ENCODE measurements at places on chromosomes 2 and 18.

GRCh38 chr18:74478880-74479279 is 17.3 kb upstream of the CNDP2 start:
- DNase-seq, result no peak

GRCh38 chr2:89833780-89834117 is 1142.3 kb downstream of the RPIA start:
- no peak for DNase-seq

GRCh38 chr2:64629329-64629781 is 24.4 kb downstream of the SERTAD2 start:
- DNase-seq, result no peak

DNA sequence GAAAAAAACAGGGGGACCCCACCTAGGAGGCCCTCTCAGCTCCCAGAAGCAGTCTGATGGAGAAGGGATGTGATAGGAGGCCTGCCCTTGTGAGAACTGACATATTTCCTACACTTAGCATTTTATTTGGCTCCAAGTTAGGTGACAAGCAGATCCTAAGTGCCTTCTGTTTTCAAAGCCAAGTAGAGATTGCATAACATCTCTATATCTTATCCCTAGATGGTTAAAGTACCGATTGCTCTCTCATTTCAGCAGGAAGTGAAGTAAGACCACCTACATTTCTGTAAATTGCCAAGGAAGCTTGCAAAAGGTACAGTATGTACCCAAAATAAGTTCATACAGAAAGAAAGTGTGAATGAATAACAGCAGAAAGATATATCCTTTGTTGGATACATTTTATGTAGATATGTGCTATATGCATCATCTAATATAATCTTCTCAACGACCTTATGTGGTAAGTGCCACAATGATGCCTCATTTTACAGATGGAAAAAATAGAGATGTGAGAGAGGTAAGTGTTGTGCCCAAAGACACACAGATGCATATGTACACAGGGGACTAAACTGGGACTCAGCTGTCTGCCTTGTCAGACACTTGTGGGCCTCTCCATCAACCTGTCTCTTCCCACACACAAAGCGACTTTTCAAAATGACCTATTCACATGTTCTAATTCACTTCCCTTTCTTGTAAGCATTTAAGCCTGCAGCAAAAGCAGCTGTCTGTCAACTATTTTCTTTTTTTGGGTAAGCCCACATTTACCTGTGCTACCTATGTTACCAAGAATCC is 38.9 kb downstream of the DHRS9 start:
- DNase-seq, result no peak

- no peak for DNase-seq
Measured at GRCh38 chr18:25832001-25832604, 258.3 kb downstream of the SS18 start.

DNA sequence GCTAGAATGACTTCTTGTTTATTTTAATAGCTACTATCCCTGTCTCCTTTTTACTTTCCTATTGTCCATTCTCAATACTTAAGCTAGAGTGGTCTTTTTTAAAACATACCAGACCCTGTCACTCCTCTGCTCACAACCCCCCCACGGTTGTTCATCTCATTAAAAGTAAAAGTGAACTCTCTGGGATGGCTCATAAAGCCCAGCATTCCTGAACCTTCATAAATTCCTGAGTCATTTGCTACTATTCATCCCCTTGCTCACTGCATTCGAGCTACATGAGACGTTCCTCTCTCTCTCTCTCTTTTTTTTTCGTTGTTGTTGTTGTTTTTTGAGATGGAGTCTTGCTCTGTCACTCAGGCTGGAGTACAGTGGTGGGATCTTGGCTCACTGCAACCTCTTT is 148.7 kb upstream of the DSEL start:
- DNase-seq, result no peak

- no peak for DNase-seq
Measured at GRCh38 chr2:129798301-129798581, 181.2 kb upstream of the RAB6C start.

DNA sequence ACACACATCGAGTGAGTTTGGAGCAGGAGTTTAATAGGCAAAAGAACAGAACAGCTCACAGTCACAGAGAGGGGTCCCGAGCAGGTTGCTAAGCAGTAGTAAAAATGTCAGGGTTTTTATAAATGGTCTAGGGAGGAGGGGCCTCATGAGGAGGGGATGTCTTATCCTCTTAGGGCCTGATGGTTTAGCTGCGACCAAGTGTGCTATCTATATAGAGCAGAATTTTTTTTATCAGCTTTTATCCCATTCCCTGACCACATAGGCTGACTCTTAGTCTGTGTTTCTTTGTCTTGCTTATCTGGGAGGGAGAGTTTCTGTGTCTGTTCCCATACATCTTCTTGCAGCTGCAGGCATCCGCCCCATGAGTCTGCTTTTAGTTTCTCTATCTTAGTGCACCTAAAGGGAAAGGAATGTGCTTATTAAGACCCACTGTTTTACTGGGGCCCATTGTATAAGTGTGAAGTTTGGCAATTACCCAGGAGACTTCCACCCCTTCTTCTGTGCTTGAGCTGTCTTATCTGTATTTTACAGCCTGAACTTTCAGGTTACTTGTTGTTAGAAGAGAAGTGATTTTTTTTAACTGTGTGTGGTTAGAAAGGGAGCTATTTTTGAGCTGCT is 30.4 kb upstream of the GMCL1 start:
- DNase-seq, result no peak

Data from stimulated activated CD4-positive, alpha-beta T cell treated with anti-CD3 and anti-CD28 coated beads, TNF-alpha, amount 100 ng/mL, for 1 hour (primary cell).